ENCODE measurements at places on chromosomes 7 and 10. TPM values are rescaled to one million over a fixed set of nuclear protein-coding genes. Genes with fewer than 3 reads are reported as not detected.

Gene TBATA
- not detected for total RNA-seq

- no peak for DNase-seq
Observed at GRCh38 chr7:607938-608337, 88.3 kb upstream of the PDGFA start.

DNA sequence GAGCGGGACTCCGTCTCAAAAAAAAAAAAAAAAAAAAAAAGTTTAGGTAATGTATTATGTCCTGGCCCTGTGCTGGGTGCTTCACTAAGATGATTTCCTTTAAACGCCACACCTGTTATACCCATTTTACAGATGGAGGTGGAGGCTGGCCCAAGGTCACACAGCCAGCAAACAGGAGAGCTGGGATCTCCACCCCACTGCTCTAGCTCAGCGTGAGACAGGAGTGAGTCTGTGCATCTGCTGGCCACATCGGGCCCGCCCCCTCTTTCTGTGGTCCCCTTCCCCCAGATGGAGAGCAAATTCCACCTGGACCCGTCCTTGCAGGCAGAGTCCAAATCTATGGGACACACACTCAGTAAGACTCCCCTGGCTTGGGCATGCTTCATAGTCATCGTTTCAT lies 51.0 kb downstream of the LHPP start:
- DNase-seq: no peak

DNA sequence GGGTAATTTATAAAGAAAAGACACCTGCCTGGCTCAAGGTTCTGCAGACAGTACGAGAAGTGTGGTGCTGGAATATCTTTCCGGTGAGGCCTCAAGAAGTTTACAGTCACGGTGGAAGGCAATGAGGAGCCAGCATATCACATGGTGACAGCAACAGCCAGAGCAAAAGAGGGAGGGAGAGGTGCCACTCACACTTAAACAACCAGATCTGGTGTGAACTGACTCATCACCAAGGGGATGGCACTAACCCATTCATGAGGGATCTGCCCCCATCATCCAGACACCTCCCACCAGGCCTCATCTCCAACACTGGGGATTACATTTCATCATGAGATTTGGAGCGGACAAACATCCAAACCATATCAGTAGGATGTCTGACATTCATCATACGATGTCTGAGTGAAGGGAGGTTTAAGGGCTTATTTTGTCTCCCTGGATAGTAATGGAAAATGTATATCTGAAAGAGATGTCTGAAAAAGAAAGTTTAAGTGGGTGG lies 23.5 kb upstream of the KBTBD2 start:
- DNase-seq: no peak

DNA sequence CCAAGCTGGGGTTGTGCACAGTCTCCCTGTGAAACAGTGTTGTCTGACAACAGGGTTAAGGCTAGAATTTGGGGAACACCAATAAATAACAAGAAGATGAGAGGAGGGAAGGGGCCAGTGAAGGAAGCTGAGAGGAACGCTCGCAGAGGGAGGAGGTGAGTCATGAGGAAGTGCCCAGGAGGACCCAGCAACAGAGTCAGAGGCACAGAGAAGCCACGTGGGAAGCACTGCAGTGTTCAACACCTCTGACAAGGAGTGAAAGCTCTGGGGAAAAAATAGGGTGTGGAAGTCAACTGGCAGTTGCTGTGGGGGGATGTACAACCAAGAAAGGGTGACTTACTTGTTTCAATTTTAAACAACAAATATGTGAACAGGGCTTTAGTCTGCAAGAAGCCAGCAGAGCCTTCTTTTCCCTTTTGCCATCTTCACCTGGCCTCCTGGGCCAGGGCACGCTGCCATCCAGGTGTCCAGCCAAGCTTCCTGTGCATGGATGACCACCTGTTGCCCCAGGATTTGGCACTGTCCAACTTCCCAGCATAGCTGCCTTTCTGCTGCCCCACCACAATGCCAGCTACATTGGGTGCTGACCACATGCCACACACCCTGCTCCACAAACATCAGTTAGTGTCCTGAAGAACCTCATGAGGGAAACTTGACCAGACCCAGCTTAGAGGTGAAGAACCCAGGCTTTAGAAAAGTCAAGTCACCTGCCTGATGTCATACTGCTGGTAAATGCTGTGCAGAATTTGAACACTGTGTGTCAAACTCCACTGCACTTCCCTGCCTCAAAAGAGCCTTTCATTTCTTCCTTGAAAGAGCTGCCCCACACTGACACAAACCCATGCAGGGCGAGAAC lies 69.6 kb downstream of the ATXN7L1 start:
- DNase-seq: peak; percentile 78

DNA sequence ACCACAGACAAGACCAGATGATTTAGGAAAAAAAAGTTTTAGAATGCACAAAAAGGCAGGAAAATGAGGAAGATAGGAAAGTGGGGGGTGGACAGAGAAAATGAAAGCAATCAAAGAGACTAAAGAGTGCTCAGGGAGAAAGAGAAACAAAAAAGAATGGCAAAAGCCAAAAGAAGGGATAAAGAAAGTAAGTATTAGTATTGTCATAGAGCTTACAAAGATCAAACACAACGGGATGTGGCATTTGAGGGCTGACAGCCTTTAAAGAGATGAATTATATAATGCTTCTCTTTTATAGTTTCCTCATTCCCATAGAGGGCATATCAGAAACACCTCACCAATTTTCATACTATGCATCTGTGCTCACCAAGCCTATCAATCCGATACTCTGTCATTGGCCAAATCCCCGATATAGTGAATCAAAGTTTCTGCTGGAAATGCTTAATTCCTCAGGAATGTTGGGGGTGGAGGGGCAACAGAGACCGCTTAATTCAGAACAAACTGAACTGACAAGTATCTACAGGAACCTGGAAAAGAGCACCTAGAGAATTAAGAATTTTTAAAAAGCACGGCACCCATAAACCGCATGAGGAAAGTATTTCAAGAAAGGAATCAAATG lies 2.7 kb downstream of the COG5 start:
- peak; percentile 84 for DNase-seq

GRCh38 chr7:100266576-100267354 lies 40.7 kb upstream of the SPDYE3 start:
- no peak for DNase-seq

Gene FBXL13
- total RNA-seq: 0.26 TPM

DNA sequence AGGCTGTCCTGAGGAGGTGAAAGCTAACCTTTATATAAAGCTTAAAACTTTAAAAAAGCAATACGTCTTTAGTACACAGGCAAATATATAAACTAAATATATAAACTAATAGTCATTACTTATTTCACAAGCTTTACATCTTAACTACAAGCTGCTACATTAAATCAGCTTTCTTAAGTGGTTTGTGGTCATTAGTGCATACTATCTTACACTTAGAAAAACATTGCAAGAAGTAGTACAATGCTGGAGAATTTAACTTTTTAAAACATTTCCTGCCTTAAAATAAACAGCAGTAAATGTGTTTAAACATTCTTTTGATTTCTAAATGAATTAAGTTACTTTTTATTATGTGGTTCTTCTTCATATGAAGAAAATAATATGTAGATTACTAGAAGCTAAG lies 36.3 kb downstream of the MET start:
- DNase-seq: no peak

GRCh38 chr7:107659666-107660065 lies 962 bp upstream of the SLC26A4 start:
- peak; percentile 74 for DNase-seq

Measured in bronchial epithelial cell (primary cell).